ENCODE measurements at places on chromosomes 1 and 21. TPM values are rescaled to one million over a fixed set of nuclear protein-coding genes. Genes with fewer than 3 reads are reported as not detected.

DNA sequence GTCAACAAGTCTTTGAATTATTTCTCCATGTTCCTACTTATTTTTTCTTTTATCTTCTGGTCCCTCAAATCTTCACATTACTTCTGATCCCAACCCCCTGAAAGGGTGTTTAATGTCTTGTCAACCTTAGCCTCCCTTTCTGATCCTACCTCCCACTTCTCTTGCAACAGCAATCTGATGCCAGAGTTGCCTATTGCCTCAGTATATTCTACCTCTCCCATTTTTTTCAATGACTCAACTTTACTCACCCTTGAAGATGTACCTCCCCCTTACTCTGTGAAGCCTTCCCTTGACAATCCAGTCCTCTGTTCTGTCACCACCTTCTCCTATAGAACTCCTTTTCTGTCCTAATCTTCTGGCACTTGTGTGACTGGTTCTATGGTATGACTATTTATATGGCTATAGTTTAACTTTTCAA lies 99.5 kb upstream of the CD55 start:
- no peak for DNase-seq

GRCh38 chr1:36515315-36516138 lies 32.8 kb upstream of the CSF3R start:
- DNase-seq = no peak

GRCh38 chr1:242455052-242455361 lies 69.5 kb downstream of the PLD5 start:
- DNase-seq = no peak

Gene NAV1
- total RNA-seq = 37.2 TPM
